ENCODE measurements at places on chromosomes 5 and 9.
A peak's percentile ranks its signal among the peaks of the same experiment; 100 is the strongest.

DNA sequence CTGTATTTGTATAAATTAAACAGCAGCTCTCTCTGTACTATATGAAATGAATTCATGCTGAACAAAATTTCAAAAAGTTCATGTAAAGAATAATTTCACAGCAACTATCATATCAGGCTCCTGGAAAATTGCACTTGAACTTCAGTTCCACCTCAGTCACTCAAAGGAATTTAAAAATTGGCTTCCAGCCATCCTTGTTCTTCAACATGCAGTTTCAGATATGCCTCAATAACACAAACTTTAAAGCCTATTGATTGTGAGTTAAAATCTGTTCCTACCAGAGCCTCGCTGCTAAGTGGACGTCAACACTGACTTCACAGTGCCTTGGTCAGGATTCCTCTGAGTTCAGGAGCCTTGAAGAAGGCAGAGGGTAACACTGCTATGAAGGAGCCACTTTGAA lies 418.7 kb upstream of the WWC1 start:
- no peak for DNase-seq

- DNase-seq: no peak
Measured at GRCh38 chr5:132406144-132406783, 36.8 kb downstream of the SLC22A5 start.

GRCh38 chr9:128657796-128658195 lies 1.1 kb upstream of the DYNC2I2 start:
- no peak for DNase-seq

- peak; percentile 31 for DNase-seq
Measured at GRCh38 chr9:4096121-4096520, 203.7 kb downstream of the GLIS3 start.

- DNase-seq: no peak
Measured at GRCh38 chr5:75048457-75048953, 3.9 kb downstream of the GCNT4 start.

- DNase-seq: no peak
Measured at GRCh38 chr5:98573834-98574320, 199.6 kb upstream of the RGMB start.

DNA sequence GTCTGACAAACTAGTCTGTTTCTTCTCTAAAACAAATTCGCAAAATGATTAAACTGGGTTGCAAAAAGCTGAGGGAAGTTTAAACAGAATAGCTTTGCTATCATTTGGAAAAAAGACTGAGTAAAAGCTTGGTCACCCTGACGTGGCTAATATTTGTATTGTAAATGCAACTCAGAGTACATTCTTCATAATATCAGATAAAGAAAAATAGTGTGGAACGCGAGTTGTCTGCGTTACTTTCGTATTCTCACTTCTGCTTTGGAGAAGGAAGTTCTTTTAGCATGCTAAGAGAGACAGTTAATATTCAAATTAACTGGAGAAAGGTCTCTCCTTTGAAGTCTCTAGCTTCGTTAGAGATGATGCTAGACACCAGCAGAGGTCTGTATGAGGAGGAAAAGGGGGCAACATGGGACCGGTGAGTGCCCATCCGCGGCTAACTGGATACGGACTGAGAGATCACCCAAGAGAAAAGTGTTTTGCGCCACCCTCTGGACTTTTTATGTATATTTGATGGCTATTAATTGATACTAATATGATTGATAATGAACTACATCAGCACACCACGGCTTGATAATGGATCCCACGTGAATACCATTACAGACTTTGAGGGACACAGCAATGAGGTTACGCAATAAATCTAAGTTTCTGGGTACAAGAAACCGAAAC lies 2.9 kb upstream of the CNTRL start:
- peak; percentile 69 for DNase-seq

DNA sequence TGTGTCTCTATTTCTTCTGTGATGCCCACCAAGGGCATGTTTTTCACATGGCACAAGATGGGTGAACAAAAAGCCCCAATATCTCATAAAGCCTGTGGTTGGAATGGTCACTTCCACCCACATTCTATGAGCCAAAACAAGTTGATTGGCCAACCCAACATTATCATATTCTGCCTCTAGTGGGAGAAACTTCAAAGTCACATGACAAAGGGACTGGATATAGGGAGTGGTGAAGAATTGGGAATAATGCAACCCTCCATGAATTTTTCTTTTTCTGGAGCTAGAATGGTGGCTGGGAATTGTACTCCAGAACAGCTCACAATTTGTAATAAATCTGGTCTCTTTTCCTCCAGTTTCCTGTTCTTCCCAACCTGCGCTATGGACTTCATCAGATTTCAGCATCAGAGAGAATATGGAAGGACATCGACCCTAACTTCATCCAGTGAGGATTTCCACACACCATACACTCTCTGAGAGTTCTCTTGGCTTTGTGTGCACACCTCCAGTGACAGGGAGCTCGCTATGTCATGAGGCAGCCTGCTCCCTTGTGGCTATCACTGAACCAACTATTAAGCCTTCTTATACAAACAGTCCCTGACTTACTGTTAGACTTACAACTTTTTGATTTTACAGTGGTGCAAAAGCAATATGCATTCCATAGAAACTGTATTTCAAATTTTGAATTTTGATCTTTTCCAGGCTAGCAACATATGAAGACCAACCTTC lies 12.0 kb upstream of the B4GALT1 start:
- no peak for DNase-seq

DNA sequence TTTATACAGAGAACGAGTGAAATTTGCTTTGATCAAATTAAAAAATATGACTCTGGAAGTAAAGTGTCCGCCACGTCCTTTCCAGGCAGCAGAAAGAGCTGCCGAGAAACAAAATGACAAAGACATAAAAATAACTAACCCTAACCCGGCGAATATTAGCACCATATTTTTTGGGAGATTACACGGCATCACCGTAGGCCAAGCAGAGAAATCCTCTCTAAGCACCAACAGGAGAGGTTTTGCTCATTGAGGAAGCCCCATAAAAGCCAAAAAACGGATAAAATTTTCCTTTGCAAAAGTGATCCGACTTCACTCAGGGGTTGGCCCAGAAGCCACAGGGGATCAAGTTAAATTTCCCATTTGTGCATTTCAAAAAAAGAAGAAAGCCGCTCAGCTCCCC lies 70.9 kb downstream of the PCDH1 start:
- DNase-seq: no peak

DNA sequence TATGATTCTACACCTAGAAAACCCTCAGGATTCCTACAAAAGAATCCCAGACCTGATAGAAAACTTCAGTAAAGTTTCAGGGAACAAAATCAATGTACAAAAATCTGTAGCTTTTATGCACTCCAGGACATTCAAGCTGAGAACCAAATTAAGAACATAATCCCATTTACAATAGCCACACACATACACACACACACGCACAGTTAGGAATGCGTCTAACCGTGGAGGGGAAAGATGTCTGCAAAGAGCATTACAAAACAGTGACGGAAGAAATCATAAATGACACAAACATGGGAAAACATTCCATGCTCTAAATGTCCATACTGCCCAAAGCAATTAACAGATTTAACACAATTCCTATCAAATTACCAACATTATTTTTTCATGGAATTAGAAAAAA lies 51.4 kb upstream of the CAST start:
- no peak for DNase-seq

DNA sequence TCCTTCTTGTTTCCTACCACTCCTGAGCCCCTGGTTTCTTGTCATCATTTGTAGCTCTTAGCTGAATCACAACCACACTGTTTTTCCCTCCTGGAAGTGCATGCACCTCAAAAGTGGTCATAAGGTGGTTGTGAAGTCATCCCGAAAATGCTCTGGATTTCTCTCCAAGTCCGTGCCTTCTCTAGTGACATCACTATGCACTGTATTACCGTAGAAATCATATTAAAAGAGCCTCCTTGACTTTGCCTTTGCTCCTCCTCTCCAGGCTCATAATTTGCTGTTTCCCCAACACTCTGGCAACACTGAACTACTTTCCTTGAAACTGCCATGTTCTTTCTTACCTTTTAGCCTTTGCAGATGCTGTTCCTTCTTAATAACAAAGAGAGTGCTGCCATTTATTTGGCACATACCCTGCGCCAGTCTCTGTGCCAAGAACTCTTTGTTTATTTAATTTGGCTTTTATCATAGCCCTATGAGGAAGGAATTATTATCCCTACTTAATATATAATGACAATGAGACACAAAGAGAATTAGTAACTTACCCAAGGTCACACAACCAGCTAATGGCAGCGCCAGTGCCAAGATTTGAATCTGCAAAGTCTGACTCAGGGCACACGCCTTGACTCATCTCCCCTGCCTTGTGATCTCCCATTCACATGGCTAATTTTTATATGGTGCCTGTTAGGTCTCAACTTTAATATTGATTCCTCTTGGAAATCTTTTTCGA lies 115.4 kb downstream of the KIF4B start:
- no peak for DNase-seq

DNA sequence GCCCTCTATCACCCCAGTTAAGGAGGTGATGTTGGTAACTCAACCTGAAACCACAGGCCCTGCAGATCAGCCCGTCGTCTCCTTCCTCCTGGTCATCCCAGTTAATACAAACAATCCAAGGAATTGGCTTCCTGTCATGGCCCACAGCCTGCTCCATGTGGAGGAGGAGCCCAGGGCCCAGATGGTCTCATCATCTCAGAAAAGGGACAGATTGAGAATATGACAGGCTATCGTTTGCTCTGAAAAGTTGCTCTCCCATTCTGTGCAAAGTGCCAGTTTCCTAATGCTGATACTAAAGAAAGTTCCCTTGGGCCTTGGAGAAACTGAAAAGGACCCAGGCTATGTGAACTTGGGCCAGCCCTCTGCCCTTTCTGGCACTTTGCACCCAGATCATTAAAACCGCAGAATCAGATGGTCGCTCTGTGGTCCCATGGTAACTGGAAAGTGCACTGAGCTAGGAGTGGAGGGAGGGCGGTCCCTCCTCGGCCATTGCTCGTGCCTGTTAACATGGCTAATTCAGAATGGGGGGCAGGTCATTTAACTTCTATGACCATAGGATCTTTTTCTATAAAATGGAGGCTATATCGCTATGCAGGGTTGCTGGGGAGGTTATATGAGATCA lies 675 bp upstream of the SPAAR start:
- no peak for DNase-seq

GRCh38 chr5:109936996-109937395 lies 247.3 kb downstream of the MAN2A1 start:
- DNase-seq: no peak

DNA sequence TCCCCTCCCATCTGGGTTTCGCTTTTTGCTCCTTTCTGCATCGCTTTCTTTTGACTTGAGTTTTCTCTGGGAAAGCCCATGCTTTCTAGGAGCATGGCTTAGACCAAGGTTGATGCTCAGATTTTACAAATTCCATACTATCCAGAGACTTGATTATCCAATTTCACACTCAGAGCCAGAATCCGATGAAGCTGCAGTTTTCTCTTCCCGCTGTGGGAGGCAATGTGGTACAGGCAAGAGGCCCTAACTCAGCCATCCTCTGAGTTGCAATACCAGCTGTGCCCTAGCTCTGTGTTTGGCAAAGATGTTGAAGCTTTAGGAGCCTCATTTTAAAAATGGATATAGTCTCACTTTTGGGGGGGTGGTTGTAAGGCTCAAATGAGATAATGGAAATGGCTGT lies 85.1 kb downstream of the BRINP1 start:
- no peak for DNase-seq

- DNase-seq: no peak
Measured at GRCh38 chr5:54518818-54519508, 1.4 kb downstream of the SNX18 start.

GRCh38 chr9:123131993-123132392 lies 98.5 kb downstream of the GPR21 start:
- no peak for DNase-seq

- no peak for DNase-seq
Measured at GRCh38 chr5:5765066-5765850, 342.8 kb downstream of the ICE1 start.

- no peak for DNase-seq
Measured at GRCh38 chr9:113817171-113817570, 58.9 kb upstream of the ZNF618 start.

- no peak for DNase-seq
Measured at GRCh38 chr9:124458441-124458840, 8.2 kb downstream of the ADGRD2 start.

GRCh38 chr9:128927731-128928411 lies 7.1 kb downstream of the PHYHD1 start:
- peak; percentile 56 for DNase-seq

GRCh38 chr5:59346514-59346913 lies 547.0 kb downstream of the PDE4D start:
- no peak for DNase-seq

- DNase-seq: no peak
Measured at GRCh38 chr9:14779566-14780022, 57.1 kb upstream of the CER1 start.

- peak; percentile 63 for DNase-seq
Measured at GRCh38 chr5:131394128-131394527, 130.3 kb downstream of the CDC42SE2 start.

- DNase-seq: no peak
Measured at GRCh38 chr5:101326766-101327165, 423.7 kb upstream of the ST8SIA4 start.

DNA sequence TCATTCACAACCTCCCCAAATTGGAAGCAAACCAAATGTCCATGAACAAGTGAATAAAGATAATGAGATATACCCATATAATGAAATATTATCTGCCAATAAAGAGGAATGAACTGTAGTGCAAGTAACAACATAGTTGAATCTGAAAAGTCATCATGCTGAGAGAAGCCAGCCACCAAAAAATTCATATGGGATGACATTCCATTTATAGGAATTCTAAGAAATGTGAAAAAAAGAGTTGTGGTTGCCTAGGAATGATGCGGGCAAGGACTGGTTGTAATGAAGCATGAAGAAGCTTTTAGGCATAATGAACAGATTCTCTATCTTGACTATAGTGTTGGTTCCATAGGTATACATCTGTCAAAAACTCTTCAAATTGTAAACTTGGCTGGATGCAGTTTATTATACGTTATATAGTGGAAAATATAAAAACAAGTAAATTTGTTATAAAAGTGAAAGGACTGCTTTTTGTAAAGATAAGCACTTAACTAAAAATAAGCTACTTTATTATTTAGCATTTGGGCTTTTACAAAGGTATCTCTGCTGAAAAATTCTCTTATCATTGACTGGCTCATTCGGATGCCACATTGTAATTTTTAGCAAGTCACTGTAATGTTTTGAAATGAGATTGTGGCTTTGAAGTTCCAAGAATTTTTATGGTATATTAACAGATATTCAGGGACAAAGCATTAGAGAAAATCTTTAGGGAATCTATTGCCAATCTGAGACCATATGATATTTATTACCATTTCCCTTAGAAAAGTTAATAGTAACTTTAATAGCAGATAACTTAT lies 21.2 kb upstream of the TTC23L start:
- no peak for DNase-seq

Data from cardiac fibroblast (primary cell).